Dorsolateral prefrontal cortex (tissue), 122 donors: ENCODE measurements at places on chromosomes 7 and 10.

- DNase-seq: no peak
These were observed 58.3 kb downstream of the CXCL12 start for GRCh38 chr10:44326474-44327030.

- no peak for DNase-seq
These were observed 5.1 kb downstream of the SGMS1 start for GRCh38 chr10:50618624-50619023.

DNA sequence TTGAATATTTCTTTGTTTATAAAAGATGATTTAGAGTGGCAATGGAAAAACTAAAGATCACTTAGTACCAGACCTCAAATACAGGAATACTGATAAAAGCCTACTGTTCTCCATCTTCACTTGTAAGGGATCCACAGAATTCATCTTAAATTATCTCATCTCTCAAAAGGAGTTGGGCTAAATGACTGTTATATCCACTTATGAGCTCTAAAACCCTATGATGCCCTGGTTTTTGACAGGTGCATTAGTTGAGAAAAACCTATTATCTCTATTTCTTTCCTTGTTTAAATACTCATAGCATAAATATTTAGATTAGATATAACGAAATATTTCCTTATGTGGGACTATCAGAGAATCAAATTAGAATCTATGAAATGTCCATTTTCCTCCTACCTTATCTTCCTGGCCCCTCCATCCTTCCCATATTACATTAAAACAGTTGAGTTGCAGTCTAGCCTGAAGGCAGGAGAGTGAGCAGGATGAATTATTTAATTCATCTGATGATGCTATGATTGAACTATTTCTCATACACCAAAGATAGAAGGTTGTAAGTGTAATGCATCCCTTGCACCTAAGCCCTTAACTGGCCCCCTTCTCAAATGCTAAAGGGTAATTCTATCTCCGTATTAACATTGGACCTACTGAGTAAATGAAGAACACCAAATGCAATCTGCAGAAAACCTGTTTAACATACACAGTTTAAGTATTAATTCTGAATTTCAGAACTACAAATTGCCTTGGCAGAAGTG lies 29.7 kb downstream of the PPP3CB start:
- DNase-seq: no peak

GRCh38 chr7:132333301-132333700 lies 243.0 kb downstream of the PLXNA4 start:
- peak; percentile 12 for DNase-seq

DNA sequence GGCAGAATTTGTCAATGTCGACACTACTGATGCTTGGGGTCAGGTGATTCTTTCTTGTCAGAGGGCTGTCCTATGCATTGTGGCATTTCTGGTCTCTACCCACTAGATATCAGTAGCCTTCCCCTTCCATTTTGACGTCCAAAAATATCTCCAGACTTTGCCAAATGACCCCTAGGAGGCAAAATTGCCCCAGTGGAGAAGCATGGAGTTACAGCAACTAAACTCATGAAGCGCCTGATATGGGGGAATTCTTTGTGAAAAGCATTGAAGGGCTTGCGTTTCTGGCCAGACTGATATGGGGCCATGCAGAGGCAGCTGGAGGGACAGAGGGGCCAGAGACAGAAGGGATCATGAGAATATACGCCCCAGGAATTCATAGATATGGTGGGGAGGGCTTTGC lies 43.6 kb downstream of the ADRB1 start:
- no peak for DNase-seq

- DNase-seq: no peak
These were observed 7.5 kb downstream of the INTS1 start for GRCh38 chr7:1496531-1497292.

GRCh38 chr10:79181227-79181626 lies 112.5 kb downstream of the ZMIZ1 start:
- no peak for DNase-seq

DNA sequence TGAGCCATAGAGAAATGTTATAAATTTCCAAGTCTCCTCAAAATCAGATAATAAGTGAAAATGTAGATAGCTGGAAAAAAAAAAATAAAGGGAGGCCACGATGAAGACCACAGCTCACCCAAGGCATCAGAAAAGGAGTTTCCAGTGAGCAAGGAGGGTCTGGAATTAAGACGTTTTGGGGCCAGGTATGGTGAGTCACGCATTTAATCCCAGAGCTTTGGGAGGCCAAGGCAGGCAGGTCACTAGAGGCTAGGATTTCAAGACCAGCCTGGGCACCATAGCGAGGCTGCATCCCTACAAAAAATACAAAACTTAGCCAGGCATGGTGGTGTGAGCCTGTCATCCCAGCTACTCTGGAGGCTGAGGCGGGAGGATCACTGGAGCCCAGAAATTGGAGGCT lies 65.5 kb downstream of the ASB13 start:
- no peak for DNase-seq

DNA sequence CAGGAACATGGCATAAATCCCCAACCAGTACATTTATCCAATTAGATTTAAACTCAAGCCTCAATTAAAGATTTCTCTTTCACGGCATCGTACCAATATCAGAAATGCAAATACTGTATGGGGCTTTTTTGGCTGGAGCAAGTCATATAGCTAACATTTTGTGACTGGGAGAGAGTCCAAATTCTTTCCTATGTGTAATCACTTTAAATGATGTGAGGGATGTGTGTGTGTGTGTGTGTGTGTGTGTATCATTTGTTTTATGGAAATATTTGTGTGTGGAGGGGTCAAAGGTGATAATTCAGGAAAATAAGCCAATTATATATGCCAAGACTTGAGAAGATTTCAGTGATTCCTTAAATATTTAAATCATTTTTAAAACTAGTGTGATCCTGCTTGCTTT lies 196.6 kb downstream of the TRIL start:
- no peak for DNase-seq

GRCh38 chr10:128275388-128276177 lies 149.4 kb upstream of the MKI67 start:
- DNase-seq: no peak
